ENCODE measurements at places on chromosomes 2 and 18. TPM values are rescaled to one million over a fixed set of nuclear protein-coding genes. Genes with fewer than 3 reads are reported as not detected.

DNA sequence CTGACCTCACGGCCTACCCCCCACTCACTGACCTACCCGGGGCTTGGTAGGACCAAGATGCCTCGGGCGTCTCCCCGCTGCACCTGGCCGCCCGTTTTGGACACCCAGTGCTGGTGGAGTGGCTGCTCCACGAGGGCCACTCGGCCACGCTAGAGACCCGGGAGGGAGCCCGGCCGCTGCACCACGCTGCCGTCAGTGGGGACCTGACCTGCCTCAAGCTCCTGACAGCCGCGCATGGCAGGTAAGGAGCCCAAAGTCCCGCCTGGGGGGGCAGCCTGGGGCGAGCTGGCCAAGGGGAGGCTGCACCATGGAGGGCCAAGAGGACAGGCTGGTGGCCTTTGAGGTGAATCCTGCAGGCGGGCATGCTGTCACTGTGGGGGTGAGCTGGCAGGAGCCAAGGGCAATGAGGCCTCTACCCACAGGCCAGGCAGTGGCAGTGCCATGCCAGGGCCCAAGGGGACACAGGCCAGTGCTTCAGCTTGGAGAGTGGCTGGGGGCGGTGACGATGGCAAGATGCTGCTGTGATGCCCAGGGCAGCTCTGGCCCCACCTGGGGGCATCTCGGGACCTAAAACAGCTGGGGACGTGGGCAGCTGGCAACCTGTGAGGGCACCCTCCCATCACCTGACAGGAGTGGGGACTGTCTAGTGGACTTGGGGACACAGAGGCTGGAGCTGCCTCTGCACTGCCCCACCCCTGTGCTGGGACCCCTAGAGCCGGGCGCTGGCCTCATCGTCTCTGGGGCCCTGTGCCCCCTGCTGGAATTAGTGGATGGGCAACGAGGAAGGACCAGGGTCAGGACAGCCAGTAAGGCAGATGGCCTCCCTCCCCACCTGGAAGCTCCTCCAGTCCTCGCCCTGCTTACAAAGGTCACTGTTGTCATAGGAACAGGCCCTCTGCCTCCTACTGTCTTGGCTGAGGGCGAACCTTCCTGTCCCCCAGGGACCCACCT, 2.0 kb downstream of the ESPNL start:
- peak; percentile 15 for DNase-seq

DNA sequence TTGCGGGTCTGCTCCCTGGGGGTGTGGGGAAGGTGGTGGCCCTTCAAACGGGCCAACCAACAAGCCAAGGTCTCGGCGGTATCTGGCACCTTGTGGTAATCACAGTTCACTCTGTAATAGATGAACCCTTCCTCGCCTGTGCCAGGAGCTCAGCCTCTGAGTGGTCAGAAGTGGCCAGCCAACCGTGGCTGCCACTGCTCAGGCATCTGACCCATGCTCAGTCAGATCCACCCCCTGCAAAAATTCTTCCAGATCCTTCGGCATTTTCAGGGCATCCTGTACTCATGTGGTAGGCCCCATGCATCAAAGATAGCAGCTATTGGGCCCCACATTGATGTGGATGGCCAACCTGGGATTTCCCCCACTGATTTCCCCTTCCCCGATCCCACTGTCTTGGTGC, 39.6 kb upstream of the SERPINE2 start:
- no peak for DNase-seq

The ATOH8 gene
- polyA plus RNA-seq: 13.9 TPM

- DNase-seq: no peak
Measured at GRCh38 chr2:172808156-172808555, 72.5 kb downstream of the RAPGEF4 start.

DNA sequence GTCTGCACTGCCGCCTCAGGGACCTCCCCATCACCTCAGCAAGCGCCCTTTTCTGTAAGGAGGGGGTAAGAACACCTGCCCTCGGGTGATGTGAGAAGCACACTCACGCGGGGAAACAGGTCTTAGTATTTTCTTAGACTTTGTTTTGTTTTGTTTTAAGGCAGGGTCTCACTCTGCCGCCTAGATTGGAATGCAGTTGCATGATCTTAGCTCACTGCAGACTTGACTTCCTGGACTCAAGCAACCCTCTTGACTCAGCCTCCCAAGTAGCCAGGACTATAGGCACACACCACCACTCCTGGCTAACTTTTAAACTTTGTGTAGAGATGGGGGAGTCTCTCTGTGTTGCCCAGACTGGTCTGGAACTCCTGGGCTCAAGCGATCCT, 37.1 kb downstream of the RAMP1 start:
- no peak for DNase-seq

The RAB17 gene
- 97.9 TPM for polyA plus RNA-seq

DNA sequence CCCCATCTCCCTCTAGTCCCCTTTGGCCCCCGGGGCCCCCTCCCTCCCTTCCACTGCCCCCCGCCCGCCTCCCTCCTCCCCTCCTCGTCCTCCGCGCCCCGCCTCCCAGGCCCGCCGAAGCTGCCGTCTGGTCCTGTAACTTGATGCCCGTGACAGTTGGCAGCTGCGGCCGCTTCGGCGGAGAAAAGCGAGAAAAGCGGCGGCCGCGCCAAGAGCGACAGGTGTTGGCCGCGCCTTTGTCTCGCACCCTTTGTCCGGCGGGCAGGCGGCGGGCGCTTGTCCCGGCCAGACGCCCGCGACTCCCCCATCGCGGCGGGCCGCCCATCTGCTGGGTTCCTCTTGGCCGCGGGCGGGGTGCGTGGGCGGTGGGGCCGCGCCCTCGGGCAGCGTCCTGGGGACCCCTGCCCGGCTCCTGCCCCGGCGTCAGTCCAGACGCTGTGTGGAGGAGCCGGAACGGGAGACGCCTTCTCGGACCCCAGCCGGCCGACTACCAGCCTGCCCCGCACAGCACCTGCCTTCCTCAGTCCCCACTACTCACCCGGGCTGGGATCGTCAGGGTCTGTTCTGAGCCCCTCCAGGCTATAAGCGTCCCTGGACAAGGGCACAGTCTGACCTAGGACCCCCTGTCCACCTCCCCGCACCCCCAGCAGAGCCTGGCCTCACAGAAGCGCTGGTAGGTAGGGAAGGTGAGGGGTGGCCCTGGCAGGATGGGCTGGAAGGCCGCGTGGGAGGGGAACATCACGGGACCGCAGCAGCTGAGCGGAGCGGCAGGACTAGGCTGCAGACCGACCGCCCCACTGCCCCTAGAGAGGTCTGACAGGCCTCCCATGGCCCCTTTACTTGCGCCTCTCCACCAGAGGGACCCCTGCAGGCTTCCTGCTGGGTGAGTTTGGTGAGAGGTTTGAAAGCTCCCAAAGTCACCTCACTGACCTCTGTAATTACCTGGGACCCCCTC, 1.2 kb upstream of the HES6 start:
- DNase-seq: peak; percentile 92

DNA sequence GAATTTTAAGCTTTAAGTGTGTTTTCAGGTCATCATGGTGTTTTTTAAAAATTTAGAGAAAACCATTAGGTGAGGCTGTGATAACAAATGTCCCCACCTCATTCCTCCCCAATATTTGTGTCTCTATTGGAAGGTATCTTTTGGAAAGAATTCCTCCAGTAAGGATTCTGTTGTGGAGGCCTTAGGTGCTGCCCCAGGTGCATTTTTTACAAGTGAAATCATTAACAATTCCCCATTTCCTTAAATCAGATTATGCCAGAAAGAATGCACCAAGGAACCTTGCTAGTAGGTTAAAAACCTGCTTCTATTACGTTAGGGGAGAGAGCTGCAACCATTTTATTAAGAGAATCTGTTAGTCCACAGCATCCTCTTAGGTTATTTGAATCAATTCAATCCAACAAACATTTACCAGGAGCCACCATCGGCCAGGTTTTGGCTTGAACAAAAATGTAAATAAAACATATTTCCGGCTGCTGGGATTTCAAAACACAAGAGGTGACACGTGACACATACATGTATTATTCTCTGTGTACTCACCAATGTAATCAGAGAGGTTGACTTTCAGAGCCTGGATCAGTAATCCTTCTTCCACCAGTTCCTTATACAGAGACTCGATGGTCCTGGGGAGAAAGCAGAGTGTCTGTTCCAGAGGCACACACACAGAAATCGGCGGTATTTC, 112.5 kb upstream of the ASB18 start:
- DNase-seq: no peak

GRCh38 chr2:182066400-182067087, 80.9 kb downstream of the PPP1R1C start:
- DNase-seq: no peak

DNA sequence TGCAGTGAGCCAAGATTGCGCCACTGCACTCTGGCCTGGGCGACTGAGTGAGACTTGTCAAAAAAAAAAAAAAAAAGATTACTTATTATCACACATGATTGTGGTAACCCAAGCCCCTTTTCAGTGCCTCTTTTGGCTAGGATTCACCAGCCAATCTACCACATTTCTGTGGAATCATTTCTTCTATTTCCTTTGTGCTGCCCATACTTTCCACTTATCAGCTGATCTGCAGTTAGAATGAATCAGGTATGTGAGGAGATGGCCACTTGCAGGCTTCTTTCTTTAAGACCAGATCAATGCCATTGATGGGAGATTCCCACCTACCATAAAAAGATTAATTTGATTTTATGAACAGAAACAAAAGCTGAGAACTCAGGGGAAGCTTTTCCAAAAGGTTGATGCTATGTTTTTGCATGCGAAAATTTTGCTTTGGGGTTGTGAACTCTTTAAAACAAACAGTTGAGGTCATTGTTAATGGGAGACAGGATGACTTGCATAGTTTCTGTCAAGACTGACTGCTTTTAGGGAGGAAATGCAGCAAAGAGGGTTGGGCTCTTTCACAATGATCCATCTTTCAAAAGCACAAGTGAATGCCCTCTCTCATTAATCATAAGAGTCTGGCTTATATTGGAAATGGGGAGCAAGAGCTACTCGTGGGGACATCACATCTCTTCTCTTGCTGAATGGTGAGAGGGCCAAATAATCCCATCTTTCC, 66.9 kb upstream of the CYP26B1 start:
- DNase-seq: no peak

The GREB1L gene
- polyA plus RNA-seq: 0.23 TPM

DNA sequence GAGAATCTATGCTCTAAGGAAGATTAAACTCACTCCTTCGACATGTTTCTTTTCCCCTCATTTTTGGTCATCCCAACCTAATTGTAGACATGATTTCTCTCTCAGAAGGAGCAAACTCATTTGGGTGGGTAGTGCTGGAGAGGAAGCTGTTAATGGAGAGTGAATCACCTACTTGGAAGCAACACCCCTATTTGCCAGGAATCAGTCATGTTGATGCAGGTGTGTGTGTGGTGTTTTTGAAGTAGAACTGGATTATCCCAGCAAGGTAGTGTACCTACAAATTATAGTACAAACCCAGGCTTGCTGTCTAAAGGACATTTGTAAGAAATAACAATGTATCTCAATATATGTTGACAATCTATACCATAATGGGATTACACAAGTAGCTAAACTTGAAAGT, 186.4 kb downstream of the EPHA4 start:
- no peak for DNase-seq

- DNase-seq: no peak
Measured at GRCh38 chr2:158810731-158811460, 15.8 kb downstream of the DAPL1 start.

- no peak for DNase-seq
Measured at GRCh38 chr2:41149054-41149453, 697.2 kb upstream of the SLC8A1 start.

- no peak for DNase-seq
Measured at GRCh38 chr2:189498205-189498604, 56.9 kb downstream of the WDR75 start.

DNA sequence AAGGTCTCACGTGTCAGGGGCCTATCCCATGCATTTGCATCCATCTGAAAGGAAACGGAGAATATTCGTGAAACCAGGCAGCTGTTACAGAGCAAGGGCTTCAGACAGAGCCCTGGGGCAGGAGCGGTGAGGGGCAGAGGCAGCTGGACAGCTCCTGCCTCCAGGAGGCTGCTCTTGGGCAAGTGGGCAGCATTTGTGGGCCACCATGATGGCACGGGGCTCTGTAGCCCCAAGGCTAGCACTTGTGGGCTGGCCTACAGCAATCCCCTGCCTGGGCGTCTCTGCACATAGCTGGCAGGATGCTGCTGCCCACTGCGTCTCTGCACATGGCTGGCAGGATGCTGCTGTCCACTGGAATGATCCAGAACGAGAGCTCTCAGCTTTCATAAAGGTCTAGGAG, 52.8 kb upstream of the PTMA start:
- no peak for DNase-seq

DNA sequence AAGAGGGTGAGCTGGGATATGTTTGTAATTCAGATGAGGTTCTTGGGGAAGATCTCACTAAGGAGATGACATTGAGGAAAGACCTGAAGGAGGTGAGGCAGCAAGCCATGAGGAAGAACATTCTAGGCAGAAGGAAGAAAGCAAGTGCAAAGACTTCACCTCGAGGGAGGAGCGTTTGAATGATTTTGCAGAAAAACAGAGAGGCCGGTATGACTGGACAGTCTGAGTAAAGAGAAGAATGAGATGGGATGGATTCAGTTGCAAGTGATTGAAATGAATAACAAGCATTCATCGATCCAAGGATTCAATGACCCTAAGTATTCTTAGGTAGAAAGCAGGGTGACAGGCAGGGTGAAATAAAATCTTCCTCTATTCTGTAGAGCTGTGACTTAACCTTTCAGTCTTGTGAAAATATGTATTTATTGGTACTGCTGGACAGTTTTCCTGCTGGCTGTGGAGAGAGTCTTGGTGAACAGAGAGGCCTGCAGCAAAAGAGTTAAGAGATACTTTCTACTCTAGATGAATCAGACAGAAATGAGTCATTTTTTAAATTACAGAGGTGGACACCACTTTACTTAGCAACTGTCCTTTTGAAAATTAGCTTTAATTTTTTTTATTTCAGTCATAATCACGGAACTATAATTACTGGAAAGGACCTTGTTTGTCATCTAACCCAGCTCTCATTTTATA, 278.4 kb downstream of the LRRTM1 start:
- no peak for DNase-seq

DNA sequence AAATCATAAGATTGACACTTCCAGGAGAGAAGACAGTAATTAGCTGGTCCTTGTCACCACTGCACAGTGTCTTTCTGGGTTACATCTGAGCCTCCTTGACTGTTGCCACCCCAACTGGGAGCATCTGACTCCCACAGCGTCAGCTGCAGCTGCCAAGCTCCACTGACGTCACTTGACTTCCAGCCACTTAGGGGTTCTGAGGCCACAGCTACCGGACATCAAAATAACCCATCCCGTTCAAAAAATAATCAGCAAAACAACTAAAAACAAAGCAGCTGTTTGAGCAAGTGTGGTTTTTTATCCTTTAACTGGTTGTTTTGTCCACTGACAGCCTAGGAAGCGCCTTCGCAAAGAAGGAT, 206.5 kb upstream of the AGAP1 start:
- no peak for DNase-seq

GRCh38 chr2:66661253-66662173, 226.6 kb downstream of the MEIS1 start:
- DNase-seq: no peak

GRCh38 chr2:241149675-241149924, 328 bp upstream of the PASK start:
- no peak for DNase-seq

DNA sequence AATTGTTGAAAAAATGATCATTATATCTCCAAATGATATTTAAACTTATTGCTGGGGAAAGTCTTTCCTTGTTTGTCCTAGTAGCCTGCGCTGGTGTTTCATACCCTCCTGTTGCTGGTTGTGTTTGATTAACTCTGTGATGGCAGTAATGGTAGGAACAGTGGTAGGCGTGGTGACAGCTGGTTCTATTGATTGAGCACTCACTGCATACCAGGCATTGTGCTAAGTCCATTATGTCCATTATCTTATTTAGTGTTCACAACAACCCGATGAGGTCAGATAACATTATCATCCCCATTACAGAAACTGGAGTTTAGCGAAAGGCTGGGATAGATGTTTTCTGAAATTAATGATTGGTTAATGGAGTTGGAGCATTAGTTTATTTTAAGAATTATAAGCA, 77.8 kb upstream of the STON1 start:
- DNase-seq: no peak

The RAB3GAP1 gene
- polyA plus RNA-seq: 18.1 TPM

The C2orf80 gene
- polyA plus RNA-seq: not detected

The PIKFYVE gene
- 7.3 TPM for polyA plus RNA-seq

The SERPINB11 gene
- not detected for polyA plus RNA-seq

Measured in pancreas (tissue), 10 donors.